ENCODE measurements at places on chromosomes 7 and 10.

DNA sequence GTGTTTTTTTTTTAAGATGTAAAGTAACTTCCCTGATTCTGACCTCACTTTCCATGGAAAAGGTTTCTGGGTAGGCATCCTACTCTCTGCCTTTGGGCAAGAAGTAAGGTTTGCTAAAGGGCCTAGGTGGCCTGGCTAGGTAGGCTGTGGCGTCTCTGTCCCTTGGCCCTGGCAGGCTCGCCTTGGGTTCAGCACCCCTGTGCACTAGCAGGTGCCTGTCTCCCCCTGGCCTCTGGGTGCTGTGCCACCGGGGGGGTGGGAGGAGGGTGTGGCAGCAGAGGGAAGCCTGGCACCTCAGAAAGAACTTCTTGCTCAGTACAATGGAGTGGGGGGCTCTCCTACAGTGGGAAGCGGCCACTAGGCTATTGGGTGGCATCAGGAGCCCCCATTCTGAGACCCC lies 14.0 kb downstream of the TECPR1 start:
- no peak for DNase-seq

GRCh38 chr10:27723436-27723835 lies 22.2 kb downstream of the MKX start:
- no peak for DNase-seq

DNA sequence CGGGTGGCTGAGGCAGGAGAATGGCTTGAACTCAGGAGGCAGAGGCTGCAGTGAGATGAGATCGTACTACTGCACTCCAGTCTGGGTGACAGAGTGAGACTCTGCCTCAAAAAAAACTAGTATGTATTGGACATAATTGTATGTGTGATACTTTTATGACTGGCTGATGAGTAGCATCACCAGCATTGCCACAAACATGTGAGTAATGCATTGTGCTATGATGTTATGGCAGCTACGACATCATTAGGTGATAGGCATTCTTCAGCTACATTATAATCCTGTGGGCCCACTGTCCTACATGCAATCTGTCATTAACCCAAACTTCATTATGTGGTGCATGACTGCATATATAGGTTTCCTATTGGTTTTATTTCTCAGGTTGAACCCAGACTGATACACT lies 352.4 kb downstream of the GALNT17 start:
- no peak for DNase-seq

- DNase-seq = no peak
Observed at GRCh38 chr10:60170250-60170649, 219.4 kb downstream of the ANK3 start.

DNA sequence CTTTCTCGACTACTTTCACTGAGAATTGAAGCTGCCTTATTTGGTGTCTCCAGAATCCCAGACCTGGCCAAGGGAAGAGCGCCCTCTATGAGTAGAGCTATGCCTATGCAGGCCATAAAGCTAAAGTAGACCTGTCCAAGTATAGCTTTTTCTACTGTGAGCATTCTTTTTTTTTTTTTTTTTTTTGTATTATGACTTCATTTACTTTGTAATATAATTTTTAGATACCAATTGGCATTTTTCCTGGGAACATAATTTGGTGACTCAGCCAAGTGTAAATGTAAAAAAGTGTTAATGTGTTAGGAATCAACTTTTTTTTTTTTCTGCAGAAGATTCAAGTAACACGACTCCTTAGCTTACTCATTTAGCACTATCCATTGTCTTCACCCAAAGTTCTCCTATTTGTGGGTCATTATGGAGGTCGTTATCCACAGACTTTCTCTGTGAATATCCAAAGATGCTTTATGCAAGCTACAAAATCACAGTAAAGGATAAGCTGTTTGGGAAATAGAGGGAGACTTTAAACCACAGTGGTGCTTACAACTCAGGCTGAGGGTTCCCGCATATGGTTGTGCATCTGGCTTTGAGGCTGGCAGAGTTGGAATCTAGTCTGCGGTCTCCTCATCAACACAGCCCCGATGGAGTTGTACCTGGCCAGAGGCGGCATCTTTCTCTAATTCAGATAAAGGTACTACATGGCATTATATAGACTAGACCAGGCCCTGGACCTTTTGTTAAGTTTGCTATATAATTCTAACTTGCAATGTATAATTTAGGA lies 1040.2 kb upstream of the SORCS1 start:
- no peak for DNase-seq

DNA sequence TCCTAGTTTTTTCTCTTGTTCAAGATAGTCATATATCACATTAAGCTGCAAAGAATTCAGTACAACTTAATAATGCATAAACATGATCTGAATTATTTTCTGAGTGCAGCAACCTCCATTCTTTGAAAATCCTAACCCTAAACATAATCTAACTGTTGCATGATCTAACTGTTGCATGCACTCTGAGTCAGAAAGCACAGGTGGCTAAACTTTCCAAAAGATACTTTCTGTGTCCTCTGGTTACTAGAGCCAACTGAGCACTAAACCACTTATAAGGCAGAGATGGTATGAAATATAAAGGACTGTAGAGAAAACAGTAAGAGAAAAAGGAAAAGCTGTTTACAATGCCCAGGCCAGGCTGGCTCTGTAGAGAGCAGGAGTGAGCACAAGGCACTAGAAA lies 23.0 kb upstream of the FAM133B start:
- no peak for DNase-seq

DNA sequence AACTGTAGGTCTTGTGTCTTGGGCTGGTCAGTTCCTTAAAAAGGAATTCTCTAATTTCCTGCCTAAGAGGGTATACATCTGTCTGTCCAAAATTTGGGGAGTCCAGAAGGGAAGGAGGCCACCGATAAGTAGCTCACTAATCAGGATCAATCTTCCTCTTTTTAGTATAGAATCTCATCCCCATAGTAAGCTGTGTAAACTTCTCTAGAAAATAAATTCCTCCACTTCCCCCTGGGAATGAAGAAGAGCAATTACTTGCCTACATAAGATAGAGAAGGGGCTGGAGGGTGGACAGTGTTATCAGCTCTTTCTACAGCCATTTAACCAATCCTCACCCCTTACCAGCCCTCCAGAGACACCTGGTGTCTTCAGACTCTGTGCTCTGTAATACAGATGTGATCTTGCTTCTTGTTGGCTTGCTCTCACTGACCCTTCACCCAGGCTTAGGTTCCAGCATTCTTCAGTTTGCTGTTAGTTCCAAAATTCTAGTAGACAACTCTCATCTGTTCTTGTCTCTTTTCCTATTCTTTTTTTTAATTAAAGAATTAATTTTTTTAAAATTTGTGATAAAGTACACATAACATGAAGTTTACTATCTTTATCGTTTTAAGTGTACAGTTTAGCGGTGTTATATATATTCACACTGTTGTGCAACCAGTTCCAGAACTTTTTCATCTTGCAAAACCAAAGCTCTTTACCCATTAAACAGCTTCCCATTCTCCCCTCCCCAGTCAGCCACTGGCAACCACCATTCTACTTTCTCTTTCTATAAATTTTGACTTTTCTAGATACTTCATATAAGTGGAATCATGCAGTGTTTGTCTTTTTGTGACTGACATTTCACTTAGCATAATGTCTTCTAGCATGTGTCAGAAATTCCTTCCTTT lies 6.5 kb upstream of the PRKAR2B start:
- DNase-seq = no peak

GRCh38 chr10:74123081-74123480 lies 27.5 kb downstream of the AP3M1 start:
- no peak for DNase-seq

DNA sequence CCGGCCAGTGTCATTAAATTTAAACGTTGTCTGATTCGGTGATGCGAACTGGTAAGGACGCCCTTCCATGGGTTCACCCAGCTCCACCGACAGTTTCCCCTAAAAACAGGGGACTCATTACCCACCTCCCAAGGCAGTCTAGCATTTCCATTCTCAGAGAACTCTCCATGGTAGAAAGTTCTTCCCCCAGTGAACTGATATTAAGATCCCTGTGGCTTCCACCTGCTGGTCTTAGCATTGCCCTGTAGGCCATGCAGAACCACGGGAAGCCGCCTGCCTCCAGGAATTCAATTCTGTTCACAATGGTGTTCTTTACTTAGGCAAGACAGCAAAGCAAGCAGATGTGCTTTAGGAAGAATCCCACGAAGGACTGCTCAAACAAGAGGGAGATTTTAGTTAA lies 128.9 kb upstream of the NANOS1 start:
- no peak for DNase-seq

DNA sequence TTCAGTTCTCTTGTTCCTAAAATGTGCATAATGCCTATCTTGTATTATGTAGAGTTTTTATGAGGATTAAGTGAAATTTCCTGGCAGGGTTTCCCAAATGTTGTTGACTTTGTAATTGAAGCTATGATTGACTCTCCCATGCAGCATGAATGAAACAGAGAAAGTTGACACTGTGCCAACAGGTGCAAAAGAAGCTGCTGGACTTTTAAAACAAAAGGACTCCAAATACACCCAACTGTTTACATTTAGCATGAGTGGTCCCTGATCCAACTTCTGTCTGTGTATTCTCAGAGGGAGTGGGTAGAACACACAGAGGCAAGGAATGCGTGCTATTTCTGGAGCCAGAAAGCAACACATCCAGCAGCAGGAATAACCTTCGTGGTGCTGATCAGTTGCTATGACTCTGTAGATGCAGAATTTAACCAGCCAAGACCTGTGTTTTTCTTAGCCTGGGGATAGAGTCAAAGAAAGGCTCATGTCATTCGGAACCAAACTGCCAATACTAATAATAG lies 14.4 kb upstream of the RBM20 start:
- DNase-seq = no peak

DNA sequence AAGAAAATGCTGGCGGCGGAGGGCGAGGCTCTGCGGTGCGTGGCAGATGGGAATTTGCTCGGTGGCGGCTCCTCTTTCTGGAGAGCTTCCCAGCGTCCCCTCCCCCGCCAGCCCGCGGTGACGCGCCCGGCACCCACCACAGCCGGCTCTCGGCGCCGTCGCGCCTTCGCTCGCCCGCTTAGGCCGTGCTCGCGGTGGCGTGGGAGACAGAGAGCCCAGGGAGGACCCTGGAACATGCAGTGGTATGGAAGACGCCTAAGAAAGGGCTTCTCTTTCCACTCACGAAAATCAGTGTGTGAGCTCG lies 576 bp upstream of the CSGALNACT2 start:
- peak; percentile 20 for DNase-seq

- no peak for DNase-seq
Observed at GRCh38 chr10:87650838-87651589, 8.7 kb upstream of the PAPSS2 start.

DNA sequence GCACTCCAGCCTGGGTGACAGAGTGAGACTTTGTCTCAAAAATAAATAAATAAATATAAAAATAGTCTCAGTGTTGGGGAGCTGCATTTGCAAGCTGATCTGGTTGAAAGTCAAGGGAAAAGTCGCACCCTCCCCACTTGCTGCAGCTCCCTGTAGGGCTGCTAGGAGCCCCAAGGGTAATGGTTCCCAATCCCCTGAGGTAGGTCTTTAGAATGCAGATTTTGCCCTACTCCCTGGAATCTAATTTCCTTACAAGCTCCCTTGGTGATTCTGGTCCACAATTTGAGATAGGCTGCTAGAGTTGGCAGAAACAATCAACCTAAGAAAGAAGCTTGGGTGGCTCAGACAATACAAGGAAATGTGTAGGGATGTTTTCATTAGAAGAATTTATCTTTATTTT lies 232.5 kb upstream of the YAE1 start:
- no peak for DNase-seq

GRCh38 chr7:127954357-127954748 lies 76.9 kb downstream of the LRRC4 start:
- no peak for DNase-seq

- DNase-seq = no peak
Observed at GRCh38 chr7:130818056-130818455, 84.0 kb upstream of the KLF14 start.

- no peak for DNase-seq
Observed at GRCh38 chr10:75159519-75159918, 48.1 kb downstream of the SAMD8 start.

- DNase-seq = no peak
Observed at GRCh38 chr10:127976286-127976685, 69.4 kb downstream of the PTPRE start.

DNA sequence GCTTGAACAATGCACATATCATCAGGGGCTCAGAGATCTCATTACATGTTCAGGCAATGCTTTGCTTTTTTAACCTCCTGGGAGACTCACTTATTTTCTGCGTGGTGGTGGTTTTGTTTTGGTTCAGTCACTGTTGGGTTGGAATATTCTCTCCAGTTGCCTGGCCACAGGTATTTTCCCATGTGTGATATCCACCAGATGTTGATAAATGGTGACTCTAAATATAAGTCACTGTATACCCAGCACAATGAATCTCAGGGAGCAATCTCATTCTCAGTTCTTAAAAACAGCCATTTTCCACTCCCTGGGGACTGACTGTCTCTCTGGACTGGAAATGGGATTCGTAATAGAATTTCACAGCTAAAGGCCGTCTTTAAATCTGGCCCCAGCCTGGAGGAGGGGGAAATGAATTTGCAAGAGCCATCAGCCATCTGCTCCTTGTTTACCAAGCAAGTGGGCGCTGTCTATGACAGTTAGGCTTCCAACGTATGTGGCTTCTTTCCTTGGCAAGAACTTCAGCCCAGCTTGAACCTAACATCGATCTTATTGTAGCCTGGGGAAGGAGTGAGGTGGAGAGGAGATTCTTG lies 1106.2 kb downstream of the NRG3 start:
- DNase-seq = no peak

DNA sequence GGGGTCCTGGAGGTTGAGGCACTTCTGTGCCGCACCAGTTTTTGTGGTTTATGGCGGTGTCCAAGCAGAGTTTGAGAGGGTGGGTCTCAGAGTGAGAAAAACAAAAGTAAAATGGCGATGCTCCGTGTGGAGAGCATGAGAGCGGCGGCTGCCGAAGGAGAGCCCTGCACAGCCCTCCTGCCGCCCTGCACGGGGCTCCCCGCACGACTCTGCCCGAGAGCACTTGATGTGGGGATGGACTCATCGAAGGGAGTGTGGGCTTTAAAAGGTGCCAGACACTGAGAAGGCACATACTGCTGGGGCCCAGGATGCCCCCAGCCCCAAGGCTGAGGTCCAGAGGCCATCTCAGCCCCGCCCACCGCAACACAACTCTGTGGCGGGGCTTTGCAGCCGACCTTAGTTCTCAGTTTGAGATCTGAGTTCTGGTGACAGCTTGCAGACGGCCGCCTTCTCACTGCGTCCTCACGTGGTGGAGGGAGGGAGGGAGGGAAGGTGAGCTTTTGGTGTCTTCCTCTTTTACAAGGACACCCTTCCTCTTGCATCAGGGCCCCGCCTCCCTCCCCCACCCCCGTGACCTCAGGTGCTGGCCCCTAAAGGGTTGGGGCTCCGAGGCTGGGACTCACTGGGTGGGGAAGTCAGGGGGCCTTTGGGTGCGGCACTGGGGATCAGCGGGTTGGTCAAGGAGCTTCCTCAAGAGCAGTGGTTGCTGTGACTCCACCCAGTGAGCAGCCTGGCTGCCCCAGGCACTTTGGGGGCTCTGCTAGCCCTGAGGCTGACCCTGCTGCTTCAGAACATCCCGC lies 69.1 kb downstream of the NKX6-2 start:
- DNase-seq = no peak

All from activated T-cell treated with anti-CD3 and anti-CD28 coated beads for 4 hours (primary cell).